A549 (cell line): ENCODE measurements at places on chromosomes 13 and 19. TPM values are rescaled to one million over a fixed set of nuclear protein-coding genes. Genes with fewer than 3 reads are reported as not detected.
A peak's percentile ranks its signal among the peaks of the same experiment; 100 is the strongest.

Gene TEX101
- not detected in 3 replicates for polyA plus RNA-seq

GRCh38 chr13:24652359-24652758, 27.8 kb upstream of the ATP12A start:
- no peak for DNase-seq

DNA sequence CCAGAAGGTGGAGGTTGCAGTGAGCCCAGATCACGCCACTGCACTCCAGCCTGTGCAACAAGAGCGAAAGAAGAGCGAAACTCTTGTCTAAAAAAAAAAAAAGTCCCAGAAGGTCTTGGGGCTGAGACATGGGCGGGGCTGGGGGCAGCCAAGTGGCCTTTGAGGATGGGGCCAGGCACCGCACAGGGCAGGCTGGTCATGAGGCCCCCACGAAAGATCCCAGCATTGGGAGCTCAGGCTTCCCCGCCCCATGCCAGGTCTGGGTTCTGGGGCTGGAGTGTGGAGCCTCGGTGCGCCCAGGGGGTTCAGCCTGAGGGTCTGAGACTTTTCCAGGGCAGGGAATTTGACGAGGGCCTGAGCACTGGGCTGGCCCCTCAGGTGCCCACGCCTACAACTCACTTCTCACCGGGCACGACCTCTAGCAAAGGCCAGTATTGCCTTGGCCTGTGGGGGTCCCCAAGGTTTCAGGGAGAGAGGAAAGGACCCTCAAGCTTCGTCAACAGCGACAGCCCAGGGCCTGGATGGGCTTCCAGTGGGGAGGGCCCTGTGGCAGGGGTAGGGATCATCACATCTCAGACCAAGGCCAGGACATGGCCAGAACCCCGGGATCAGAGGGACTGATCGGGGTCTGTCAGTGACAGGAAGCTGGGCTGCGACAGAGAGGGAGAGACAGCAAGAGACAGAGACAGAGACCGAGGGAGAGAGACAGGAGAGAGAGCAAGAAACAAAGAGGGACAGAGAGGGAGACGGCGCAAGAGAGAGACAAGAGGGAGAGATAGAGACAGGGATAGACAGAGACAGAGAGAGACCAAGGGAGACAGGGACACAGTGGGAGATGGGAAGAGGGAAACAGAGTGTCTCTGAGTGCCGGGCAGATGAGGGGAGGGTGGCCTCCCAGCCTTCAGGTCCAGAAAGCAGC, 7.5 kb upstream of the MEX3D start:
- DNase-seq, result no peak

Gene KMT2B
- polyA plus RNA-seq, result 39.4 to 40.8 TPM (median 39.9 TPM) in 3 replicates

Gene JUNB
- polyA plus RNA-seq, result 47.2 to 57.7 TPM (median 55.6 TPM) in 3 replicates

GRCh38 chr19:6632002-6632621, 37.8 kb downstream of the TNFSF14 start:
- DNase-seq, result peak; percentile 79

Gene ZNF701
- 0.12 to 0.28 TPM (median 0.21 TPM) in 3 replicates for polyA plus RNA-seq

- DNase-seq, result no peak
Observed at GRCh38 chr13:25816239-25816638, 235.6 kb downstream of the SHISA2 start.

Gene WASF3
- polyA plus RNA-seq, result 0.09 to 0.12 TPM (median 0.10 TPM) in 3 replicates
